ENCODE measurements at places on chromosomes 5 and 9.

DNA sequence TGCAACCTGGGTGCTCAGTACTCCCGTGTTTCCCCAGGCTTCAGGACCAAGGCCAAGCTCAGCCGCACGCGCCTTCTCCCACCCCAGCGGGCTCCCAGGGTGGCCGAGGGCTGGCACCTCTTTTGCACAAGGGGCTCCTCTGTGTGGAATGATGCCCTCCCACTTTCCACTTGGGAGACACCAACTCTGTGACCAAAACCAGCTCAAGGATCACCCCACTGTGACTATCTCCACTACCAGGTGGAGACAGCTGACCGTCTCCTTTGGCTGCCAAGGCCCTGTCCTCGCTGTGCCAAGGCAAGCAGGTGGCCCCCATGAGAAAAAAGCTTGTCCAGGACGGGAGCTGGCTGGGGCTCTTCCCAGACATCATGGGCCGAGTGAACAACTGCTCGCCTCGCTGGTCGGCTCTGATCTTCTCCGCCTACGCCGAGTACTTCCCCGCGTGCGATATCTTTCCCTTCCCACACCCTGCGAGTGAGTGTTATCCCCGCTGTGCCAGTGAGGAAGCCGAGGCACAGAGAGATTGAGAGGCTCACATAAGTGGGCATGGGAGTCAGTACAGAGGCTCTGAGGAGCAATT is 132.8 kb downstream of the ZNF354C start:
- DNase-seq: no peak

GRCh38 chr5:66209350-66209749 is 65.2 kb downstream of the SREK1 start:
- DNase-seq: no peak

DNA sequence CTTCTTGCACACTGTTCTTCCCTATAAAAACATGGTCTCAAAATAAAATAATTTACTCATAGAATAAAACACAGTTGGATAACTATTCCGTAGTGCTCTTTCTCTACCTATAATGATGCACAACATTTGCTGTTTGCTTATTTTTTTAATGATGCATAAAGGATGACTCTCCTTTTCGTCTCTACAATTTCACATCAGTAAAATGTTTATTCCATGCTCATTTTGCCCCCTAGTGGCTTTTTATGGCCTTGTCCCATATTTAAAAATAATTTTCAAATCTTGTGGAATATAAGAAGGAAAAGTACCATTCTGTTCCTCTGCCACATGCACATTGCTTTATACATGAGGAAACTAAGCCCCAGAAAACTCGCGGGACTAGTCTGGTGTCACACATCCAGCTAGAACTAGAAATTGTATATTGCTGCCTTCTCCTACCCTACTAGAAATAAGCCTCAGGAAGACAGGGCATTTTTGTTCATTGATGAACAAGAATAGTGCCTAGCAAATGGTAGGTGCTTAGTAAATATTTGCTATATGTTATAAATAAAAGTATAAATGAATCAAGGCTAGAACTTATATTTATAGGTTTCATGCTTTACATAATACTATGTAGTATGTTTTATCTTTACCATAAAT is 12.7 kb downstream of the KCTD16 start:
- DNase-seq: no peak

DNA sequence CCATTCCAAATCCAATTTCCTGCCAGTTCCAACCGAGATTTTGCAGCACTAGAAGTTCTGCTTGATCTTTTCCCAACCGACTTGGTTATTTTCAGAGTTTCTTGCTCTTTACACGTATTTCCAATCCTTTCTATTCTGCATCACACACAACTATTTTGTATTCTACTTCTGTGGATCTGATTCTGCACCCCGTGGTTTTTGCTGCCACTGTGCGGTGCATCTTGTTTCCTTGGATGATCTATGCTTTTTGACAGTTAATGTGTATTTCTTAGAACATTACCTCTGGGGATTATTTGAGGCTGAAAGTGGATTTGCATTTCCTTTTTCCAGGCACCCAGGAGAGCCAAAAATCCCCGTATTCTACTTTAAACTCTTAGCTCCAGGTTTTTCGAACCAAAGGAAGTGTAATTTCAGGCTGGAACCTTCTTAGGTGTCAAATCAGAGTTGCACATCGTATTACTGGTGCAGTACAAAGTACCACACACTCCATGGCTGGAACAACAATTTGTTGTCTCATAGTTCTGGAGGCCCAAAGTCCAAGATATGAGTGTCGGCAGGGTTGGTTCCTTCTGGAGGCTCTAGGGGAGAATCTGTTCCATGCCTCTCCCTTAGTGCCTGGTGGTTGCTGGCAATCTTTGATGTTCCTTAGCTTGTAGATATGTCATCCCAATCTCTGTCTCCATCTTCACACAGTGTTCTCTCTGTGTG is 14.7 kb upstream of the SARDH start:
- no peak for DNase-seq

- DNase-seq: no peak
Observed at GRCh38 chr5:115126303-115126702, 43.4 kb downstream of the TRIM36 start.

GRCh38 chr5:1392261-1392660 is 47.4 kb upstream of the CLPTM1L start:
- DNase-seq: no peak

GRCh38 chr9:32867026-32867425 is 83.7 kb downstream of the TMEM215 start:
- DNase-seq: no peak

DNA sequence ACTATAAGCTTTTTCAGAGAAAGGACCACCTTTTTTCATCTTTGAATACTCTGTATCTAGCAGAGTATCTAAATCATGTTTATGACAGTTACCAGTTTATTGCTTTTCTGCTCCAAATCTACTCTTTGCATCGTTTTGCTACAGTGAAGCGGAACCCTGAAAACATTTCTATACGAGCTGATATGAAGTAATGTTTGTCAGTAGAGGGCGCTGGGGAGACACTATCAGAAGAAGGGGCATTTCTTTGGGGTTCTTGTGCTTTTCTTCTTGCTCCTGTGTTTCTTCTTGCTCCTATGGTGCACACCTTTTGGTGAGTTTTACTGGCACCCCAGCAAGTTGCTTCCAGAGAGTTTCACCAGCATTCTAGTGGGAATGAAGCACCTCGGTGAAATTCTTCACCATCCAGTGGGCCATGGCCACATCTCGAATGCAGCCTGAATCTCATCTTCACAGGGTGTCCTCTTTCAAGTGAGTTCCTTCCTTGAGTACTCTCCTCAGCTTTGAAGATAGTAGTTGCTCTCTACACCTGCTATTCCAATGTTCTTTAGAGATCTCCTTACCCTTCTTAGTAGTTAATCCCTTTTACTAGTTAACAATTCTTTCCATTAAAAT is 98.4 kb downstream of the FGF1 start:
- DNase-seq: peak; percentile 35

GRCh38 chr9:79346350-79347020 is 225.3 kb upstream of the TLE4 start:
- no peak for DNase-seq

DNA sequence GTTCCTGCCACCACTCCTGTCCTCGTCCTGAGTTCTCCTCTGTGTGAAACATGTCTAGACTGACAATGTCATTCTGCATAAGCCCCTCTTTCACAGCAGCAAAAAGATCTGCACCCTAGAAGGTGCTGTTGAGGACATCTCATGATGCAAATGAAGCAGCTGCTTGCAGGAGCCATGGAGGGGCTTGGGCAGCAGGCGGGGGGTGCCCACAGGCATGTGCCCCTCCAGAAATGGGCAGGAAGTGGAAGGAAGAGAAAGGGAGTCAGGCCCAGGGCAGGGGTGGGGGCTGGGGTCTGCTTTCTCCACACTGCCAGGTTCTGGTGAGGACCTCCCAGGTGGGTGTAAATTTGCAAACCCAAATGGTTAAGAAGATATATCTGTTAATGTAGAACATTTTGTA is 54.5 kb upstream of the KCNMB1 start:
- no peak for DNase-seq

DNA sequence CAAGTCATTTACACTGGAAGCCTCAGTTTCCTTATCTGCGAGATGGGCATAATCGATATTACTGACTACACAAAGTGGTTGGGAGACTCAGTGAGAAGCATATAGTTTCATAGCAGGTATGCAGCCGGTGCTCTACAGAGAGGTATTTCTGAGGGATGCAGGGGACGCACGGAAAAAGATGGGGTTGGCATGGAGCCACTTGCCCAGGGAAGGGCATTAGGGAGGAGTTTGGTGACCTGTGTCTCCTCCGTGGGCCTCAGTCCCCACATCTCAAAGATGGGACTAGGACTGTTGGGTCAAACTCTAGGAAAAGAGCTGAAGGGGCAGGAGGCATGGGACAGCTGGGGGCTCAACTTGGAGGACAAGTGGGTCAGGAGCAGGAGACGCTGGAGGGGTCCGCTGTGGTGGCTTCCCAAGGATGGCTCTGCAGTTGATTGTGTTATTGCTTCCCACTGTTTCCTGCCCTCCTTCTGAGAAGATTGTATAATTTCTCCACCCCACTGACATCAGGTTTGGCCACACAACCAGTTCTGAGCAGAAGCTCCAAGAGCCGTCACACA is 158.6 kb upstream of the ALDH1B1 start:
- DNase-seq: no peak

GRCh38 chr5:96864922-96865530 is 11.3 kb upstream of the ERAP2 start:
- DNase-seq: no peak

DNA sequence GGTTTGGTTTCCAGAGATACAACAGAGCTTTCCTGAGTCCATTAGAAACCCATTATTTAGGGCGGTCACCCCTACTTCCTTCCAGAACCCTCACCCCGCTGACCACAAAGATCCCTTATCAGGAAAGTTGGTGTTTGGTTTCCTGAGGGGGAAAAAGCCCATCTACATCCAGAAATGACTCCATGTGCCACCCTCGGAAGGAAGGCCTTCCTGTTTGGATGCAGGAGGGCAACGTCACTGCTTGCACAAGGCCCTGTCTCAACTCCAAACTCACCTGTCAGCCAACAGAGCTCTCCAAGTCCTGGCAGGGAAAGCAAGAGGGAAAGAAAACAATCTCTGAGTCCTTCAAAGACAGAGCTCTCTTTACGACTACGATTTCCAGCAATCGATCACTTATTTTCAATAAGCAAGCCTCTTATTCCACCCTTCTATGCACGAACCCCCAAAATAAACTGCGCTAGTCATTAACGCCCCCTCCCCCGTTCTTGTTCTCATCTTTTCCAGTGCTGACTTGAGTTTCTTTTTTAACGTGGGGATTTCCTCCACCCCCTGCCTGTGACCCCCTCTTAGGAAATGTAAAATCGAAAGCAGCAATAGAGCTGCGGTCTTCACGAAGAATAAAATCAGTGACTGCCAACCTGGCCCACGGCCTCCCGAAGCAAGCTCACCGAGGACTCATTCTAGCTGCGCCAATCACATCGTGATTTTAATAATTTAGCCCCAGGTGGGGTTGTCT is 35.7 kb upstream of the NTNG2 start:
- no peak for DNase-seq

GRCh38 chr9:81431641-81432040 is 257.7 kb downstream of the TLE1 start:
- DNase-seq: no peak

DNA sequence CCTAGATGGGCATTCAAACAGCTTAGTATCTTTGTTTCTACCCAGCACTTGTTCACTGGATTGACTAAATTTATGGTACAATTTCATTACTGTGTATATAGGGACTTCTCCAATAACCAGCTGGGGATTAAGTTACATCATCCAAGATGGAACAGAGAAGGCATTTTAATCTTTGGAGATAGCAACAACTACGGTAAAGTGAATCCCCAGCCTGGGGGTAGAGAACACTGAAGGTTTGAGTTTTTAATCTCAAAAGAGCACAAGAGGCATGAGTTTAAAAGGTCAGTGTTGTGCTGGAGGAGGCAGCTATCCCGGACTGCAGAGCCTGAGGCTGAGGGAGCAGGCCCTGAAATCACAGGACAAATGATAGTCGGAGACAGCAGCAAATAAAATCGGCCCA is 28.6 kb downstream of the DDX31 start:
- no peak for DNase-seq
